Stimulated activated CD8-positive, alpha-beta memory T cell treated with anti-CD3 and anti-CD28 coated beads, Interleukin-7, amount 100 ng/mL, for 4 hours (primary cell): ENCODE measurements at places on chromosomes 5 and 9.

DNA sequence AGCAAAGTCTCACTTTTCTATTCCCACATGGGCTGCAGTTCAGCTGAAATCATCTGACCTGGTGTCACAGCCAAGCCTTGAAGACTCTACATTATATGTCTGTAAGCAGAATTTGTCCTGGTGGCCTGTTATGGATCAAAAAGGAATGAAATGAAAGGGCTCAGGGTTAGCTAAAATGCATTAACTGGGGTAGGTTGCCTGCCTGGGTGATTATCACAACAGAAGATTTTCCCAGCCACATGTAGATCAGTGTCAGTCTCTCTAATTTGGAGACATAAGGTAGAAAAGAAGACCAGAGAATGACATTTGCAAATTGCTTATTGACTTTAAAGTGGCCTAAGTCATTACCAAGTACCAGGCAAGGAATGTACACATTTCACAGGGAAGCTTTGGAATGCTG is 289.0 kb downstream of the CAAP1 start:
- DNase-seq = no peak

DNA sequence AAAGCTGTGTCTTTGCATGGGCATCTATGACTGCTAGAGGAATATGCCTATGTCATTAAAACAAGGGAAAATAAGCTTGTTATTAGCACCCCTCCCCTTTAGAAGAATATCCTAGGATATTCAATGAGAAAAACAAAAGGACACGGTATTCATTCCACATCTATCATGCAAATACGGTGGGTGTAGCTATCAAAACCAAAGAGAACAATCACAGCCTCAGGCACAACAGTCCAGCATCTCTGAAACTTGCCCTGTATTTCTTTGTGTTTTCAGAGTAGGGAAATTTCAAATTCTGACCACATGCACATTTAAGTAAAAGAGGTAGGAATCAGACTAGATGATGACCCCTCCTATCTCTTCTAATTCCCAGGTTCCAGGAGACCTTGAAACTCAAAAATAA is 209.9 kb downstream of the EFNA5 start:
- DNase-seq = no peak

DNA sequence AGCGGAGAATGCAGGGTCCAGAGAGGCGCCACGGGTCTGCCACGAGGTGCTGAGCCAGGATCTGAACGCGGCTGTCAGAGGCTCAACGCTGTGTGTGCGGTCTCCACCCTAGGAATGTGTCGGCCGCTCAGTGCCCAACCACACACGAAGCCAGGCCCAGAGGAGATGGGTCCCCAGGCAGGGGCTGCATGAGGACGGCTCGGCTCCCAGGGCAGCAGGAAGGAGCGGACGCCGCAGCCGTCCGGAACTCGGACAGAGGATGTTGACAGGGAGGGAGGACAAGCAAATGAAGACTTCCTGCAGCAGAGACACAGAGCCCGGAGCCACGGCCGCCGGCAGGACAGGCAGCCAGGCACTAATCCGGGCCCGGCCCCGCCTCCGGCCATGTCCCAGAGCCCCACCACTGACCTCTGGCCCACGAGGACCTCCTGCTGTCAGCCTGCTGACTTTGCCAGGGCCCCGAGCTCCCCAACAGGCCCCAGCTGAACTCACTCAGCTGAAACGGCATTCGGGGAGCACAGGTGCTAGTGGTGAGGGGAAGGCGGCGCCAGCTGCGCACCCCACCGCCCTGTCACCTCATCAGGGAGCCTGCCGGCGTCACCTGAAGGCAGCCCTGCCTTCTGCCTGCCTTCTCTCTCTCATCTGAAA is 12.7 kb downstream of the VAV2 start:
- DNase-seq = no peak

GRCh38 chr5:95924720-95925377 is 36.8 kb downstream of the ELL2 start:
- DNase-seq = no peak

DNA sequence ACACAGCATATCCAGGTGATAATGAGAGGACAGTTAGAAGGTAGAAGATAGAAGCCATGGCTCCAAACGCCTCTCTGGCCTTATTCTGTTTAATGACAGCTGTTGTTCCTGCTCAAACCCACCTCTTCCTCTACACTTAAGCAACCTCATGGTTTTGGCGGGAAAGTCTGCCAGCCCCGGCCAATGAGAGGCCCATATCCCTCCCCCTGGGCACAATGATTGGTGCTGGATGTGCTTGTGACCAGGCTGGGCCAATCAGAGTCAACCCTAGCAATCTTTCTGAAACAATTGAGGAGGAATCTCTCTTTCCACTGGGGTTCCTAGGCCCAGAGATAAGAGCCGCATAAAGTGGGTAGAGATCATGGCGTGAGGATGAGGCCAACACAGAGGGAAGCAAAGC is 4.8 kb upstream of the GFI1B start:
- no peak for DNase-seq

GRCh38 chr5:21882074-21882745 is 970.9 kb downstream of the CDH12 start:
- DNase-seq = no peak

- no peak for DNase-seq
Observed at GRCh38 chr5:142466195-142466971, 141.6 kb upstream of the SPRY4 start.

DNA sequence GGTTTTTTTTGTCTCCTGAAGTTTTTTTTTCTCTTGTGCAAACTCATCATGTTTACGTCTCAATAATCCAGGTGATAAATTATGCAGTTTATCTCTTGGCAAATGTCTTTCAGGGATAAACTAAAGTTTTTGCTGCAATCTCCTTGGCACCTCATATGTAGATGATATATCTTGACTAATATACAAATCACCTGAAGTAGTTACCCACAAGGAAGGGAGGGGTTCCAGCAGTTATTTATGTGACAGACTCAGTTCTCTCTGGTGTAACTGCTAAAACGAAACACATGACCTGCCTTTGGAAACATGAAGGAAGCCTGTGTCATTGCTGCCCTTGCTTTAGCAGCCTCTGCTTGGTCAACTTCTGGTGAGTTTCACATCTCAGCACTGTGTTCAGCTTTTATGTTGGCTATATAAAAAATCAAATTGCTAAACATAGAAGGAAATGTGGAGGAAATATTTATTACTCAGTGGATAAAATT is 39.3 kb upstream of the KIAA1958 start:
- no peak for DNase-seq

DNA sequence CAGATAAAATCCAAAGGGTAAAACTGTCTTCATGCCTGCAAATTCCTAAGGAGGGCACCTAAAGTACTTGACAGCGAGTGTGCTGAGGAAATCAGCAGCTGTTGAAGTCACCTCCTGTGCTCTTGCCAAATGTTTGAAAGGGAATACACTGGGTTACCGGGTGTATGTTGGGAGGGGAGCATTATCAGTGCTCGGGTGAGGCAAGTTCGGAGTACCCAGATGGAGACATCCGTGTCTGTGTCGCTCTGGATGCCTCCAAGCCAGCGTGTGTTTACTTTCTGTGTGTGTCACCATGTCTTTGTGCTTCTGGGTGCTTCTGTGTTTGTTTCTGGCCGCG is 727 bp upstream of the ADRB2 start:
- DNase-seq = no peak

DNA sequence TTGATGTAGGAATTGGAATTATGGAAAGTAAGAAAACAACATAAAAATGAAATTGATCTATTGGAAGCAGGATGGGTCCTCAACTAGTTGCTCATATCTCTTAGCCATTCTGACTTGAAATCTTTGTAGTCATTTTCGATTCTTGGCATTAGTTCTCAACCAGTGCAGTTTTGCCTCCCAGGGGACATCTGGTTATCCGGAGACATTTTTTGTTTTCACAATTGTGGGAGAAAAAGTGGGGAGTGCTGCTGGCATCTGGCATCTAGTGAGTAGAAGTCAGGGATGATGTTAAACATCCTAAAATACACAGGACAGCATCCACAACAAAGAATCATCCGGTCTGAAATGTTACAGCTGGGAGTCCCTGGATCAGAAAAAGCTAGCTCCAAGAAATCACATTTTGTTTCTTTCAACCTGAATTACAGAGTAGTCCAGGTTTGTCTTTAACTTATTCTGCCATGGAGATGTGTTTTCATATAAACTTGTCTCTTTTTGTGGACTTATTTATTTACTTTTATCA is 74.9 kb downstream of the FBXL7 start:
- no peak for DNase-seq

DNA sequence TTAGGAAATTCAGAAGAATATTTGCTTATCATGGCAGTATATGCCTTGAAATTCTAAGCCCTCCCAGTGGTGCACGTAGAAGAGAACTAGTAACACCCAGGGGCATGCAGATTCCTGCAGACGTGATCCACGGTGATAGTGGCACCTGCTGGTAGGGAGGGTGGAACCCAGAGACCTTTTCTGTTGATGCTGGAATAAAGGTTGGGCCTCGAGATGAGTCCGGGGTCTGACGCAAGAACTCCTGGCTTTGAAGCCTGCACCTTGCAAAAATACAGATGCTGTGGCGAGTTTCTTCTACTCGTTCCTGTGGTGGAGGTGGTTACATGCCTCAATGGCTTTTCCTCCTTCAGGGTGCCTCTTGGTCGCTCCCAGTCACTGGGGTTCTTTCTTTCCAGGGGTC is 39.5 kb upstream of the PHF2 start:
- DNase-seq = no peak

DNA sequence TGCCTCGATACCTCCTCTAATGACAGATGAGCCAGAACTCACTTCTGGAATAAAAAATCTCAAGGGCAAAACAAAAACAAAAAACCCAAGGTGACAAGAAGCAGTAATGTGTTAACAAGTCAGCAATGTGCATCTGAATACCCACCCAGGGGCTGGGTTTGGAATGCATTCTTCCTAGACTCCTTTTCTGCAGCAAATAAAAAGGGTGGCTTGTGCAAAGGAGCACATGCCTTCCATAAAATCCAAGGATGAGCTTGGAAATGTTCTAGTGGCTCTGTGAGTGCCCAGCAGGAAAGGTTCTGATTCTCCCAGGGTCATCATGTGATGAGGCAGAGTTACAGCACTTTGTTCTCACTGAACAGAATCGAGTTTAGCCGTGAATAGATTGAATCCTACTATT is 599.9 kb downstream of the RAB3C start:
- DNase-seq = no peak

DNA sequence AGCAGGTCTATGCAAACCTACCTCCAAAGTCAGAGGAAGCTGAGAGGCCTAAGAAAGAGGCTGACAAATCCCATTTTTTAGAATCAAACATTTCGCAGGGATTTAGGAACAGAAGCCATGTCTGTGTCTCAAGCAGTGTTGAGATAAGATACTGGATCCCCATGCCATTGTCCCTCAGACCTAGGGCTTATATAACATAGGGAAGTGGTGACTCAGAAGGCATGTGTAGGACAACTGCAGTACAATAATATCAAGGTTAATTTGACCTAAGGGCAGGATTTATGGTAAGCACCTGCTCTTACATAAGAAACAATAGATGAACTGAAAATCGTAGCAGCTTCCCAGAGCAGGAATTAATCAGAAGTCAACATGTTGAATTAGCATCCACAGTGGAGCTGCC is 459.4 kb downstream of the ANXA1 start:
- DNase-seq = no peak

- no peak for DNase-seq
Observed at GRCh38 chr5:3265936-3266335, 329.7 kb upstream of the IRX1 start.

GRCh38 chr5:41788941-41789368 is 81.3 kb downstream of the OXCT1 start:
- no peak for DNase-seq

GRCh38 chr5:127563136-127563535 is 45.7 kb downstream of the PRRC1 start:
- no peak for DNase-seq

GRCh38 chr9:128091571-128091970 is 23.5 kb downstream of the SLC25A25 start:
- DNase-seq = no peak

DNA sequence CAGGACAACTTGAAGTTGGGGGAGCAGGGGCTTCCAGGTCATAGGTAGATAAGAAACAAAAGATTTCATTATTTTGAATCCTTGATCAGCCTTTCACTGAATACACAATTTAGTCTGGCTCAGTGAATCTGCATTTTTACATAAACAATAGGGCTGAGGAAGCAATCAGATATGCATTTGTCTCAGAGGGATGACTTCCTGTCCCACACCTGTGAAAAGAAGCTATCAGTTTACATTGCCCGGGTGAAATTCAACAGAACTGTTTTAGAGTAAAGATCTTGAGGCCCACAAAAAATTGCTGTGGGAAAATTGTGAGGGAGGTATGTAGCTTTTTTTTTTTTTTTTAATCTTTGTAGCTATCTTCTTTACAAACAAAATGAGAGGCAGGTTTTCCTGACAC is 38.3 kb downstream of the DNAJB5 start:
- no peak for DNase-seq

- DNase-seq = no peak
Observed at GRCh38 chr5:133392448-133392847, 219.9 kb downstream of the FSTL4 start.

DNA sequence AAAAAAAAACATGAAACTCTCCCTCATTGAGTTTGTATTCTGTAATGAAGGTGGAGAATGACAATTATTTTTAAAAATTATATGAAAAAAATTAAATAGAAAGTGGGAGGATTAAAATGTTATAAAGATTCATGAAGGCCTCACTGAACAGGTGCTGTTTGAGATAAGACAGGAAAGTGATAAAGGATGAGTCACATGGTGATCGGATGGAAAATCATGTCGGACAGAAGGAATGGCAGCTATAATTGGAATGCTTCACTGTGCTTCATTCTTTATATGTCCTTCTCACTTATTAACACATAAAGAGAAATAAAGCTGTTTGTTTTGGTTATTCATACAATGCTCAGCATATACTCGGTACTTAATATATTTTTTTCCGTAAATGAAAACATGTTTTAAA is 464.5 kb upstream of the RGMB start:
- DNase-seq = no peak

- peak; percentile 42 for DNase-seq
Observed at GRCh38 chr5:139847790-139848507, 52.3 kb downstream of the PSD2 start.

DNA sequence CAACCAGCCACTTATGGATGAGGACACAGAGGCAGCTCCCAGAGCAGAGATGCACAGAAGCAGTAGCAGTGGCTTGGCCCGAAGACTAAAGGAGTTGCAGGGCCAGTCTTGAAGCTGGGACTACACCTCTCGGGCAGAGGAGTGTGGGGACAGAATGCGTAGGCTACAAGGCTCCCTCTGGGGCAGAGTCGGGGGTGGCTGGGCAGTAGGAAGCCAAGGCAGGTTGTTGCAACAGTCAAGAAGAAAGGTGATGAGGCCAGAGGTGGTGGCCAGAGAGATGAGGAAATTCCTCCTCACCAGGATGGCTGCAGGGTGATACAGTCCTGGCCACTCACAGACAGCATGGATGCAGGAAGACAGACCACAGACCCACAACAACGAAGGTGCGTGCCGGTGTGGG is 4.9 kb upstream of the N4BP3 start:
- no peak for DNase-seq

GRCh38 chr5:5039918-5040317 is 100.2 kb upstream of the ADAMTS16 start:
- no peak for DNase-seq

- no peak for DNase-seq
Observed at GRCh38 chr9:94017939-94018531, 62.9 kb upstream of the BARX1 start.
